ENCODE measurements at places on chromosomes 11 and 22.

GRCh38 chr22:24416611-24417010 is 10.8 kb upstream of the ADORA2A start:
- no peak for DNase-seq

GRCh38 chr22:42368379-42369249 is 63.6 kb downstream of the NFAM1 start:
- DNase-seq, result no peak

DNA sequence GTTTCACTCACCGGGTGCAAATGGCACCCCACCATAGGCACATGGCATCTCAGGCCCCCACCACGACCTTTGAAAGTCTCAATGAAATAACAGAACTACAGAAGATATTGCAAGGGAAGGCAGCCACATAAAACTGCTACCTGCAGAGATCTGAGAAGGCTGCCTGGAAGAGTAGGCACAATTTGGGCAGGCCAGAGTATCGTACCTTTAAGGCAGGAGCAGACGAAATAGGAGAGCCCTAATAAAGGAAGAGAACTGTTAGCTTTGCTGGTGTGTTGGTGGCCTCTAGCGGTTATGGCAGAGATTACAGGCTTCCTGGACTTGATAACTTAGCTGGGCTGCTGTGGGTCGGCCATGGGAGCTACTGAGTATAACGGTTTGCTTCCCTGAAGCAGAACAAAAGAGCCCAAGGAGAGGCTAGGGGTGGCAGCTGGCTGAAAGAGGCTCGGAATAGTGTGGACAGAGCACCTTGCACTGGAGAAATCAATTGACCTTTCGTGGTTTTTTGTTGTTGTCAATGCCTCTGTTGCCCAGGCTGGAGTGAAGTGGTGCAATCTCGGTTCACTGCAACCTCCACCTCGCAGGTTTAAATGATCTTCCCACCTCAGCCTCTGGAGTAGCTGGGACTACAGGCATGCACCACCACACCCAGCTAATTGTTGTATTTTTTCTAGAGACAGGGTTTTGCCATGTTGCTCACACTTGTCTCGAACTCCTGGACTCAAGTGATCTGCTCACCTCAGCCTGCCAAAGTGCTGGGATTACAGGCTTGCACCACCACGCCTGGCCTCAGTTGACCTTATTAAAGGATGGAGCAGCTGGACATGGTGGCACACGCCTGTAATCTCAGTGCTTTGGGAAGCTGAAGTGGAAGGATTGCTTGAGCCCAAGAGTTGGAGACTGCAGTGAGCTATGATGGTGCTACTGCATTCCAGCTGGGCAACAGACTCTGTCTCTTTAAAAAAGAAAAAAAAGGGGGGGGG is 4.8 kb downstream of the SDF2L1 start:
- peak; percentile 32 for DNase-seq

- no peak for DNase-seq
Observed at GRCh38 chr11:75132080-75132479, 18.8 kb upstream of the SLCO2B1 start.
